Left renal cortex interstitium (tissue), 4 donors: ENCODE measurements at places on chromosomes 5 and 9. TPM values are rescaled to one million over a fixed set of nuclear protein-coding genes. Genes with fewer than 3 reads are reported as not detected.

The FAM200C gene
- polyA plus RNA-seq, result 13.3 TPM

GRCh38 chr9:114431003-114431402 is 43.2 kb upstream of the AKNA start:
- DNase-seq, result no peak

DNA sequence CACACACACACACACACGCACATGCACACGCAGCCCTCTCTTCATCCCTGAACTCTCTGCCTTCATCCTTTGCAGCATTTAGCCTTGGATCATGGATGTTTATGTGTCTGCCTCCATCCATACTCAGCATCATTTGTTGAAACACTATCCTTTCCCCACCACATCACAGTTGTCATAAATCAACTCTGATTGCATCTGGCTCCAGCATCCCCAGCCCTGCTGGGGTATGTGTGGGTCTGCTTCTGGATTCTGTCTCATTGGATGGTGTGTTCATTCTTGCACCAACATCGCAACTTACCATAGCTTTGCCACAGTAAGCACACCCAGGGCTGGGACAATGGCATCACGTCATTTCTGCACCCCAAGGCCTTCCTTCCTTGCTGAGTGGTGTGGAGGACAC is 175.4 kb downstream of the RGS3 start:
- no peak for DNase-seq

DNA sequence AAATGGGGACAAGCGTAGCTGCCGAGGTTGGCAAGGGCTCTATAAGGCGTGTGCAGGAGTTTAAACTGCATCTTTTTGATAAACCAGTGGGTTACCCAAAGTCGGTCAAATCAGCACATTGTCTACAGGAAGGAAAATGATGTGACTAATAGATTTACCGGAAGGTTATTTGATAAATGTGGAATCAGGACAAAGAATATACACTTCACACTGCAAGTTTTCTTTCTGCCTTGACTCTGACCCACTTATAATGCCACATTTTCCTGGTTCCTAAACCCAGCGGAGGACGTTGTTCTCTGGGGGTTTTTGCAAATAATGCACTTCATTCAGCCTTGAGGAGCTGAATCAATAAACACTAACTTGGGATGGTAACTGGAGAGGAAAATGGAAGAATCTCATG is 76.8 kb downstream of the TTLL11 start:
- no peak for DNase-seq

GRCh38 chr9:97501972-97502221 is 431 bp downstream of the TMOD1 start:
- DNase-seq, result no peak

DNA sequence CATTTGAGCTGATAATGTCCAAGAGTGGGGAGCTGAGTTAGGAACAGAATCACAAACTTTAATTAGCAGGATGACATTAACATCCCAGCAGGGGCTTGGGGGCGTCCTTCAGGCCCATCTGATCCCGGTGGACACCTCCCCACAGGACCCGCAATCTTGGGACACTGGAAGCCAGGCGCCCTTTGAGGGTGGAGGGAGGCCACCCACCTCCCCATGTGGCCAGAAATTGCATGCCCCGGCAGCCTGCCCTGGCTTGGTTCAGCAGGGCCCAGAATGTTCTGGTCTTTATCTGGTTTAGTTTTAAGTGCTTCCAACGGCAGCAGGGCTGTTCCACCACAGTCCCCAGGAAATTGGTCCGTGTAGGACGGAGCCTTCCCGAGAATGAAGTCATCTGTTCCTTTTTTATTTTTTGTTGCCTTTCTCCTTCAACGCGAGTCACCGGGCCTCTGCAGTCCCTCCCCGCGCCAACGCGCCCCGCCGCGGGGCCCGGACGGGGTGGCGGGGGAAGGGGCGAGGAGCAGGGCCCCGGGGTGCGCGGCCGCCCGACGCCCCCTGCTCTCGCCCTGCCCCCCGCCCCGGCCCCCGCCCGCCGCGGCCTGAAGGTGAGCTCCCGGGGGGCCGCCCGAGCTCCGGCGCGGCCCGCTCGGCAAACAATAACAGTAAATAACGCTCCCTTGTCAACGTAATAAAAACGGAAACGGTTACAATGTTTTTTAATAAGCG is 207.9 kb downstream of the C9orf50 start:
- no peak for DNase-seq

GRCh38 chr5:80223561-80223960 is 32.3 kb downstream of the SERINC5 start:
- DNase-seq, result no peak
